ENCODE measurements at places on chromosomes 13 and 19.

DNA sequence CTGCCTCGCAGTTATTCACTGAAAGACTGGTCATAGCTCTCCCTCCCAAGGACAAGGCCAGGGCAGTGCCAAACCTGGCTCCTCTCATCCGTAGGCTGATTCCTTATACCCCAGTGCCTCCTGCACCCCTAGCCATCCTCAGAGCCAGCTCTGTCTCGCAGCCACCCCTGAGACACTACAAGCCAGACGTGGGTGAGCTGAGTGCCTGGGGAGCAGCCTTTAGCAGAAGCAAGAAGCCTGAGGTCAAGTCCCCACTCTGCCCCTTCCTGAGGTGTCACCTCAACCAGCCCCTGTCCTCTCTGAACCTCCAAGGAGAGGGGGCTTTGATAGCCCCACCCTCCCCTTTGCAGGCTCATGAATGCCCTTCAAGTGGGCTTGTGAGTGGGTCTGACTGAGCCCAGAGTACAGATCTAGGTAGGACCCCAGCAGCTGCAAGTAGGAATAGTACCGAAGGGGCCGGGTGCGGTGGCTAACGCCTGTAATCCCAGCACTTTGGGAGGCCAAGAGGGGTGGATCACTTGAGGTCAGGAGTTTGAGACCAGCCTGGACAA, 14.8 kb upstream of the AKAP8L start:
- no peak for DNase-seq

- DNase-seq: no peak
Observed at GRCh38 chr19:20067943-20068342, 9.9 kb upstream of the ZNF90 start.

DNA sequence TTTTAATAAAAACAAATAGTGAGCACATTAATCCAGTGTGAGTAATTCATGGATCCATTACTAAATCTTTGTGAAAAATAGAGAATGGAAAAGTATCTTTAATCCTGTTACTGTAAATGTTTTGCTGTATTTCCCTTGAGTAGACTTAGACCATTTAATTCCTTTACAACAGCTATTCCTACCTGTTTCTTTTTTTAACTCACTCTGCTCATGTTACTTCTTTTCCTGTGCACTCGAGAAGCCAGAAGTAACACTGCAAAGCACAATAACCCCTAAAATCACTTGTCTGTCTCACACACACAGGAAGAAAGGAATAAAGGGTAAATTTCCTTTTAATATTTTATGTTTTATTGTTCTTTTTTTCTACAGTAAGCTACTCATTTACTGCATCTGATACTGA, 244.3 kb downstream of the SHISA2 start:
- no peak for DNase-seq

GRCh38 chr19:38634757-38635482, 12.5 kb upstream of the ACTN4 start:
- peak; percentile 35 for DNase-seq

- no peak for DNase-seq
Observed at GRCh38 chr13:83452292-83452950, 429.9 kb downstream of the SLITRK1 start.

DNA sequence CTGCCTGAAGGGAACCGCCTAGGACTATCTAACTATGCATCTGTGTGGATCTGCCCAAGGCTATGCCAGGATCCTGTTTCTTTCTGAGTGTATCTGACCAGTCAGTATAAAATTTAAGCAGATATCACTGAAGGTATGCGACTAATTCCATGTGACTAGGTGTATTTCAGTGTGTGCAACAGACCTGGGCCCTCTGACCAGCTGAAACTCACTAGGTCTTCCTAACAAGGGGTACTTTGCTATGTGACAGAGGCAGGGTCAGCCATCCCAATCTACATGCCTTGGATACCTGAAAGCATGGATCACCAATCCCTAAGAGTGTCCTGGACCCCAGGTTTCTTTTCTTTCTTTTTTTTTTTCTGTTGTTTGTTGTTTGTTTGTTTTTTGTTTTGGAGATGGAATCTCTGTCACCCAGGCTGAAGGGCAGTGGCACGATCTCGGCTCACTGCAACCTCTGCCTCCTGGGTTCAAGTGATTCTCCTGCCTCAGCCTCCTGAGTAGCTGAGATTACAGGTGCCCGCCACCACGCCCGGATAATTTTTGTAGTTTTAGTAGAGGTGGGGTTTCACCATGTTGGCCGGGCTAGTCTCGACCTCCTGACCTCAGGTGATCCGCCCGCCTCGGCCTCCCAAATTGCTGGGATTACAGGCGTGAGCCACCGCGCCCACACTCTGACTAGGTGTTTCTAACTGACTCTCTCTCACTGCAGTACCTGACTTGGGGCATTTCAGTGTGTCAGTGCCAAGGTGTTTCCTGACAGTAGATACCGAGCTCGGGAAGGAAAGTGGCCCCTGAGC, 43.5 kb downstream of the FCGBP start:
- no peak for DNase-seq

DNA sequence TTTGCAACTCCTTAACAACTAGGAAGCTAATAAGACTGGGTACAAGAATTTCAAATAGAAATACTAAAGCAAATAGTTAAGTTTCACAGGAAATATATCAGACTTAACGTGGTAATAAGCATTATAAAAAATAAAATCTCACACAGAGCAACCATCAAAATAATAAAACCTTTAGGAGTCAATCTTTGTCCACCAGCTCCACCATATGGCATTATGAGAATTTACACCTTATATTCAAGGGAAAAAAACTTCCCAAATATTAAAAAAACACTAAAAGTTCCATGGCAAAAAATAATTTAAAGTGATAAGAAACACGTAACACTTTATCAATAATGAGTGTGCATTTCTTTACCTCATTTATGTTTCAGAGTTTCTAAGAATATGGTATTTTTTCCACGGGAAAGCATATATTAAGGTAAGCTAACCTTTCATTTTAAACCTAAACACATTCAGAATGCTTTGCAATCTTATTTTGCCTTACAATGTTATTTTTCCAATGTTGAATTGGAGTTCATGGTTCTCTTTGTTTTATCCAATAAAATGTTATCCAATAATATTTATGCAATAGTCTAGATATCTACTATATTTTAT, 423.2 kb upstream of the SGCG start:
- no peak for DNase-seq

- no peak for DNase-seq
Observed at GRCh38 chr13:102704238-102705058, 9.6 kb upstream of the METTL21C start.

DNA sequence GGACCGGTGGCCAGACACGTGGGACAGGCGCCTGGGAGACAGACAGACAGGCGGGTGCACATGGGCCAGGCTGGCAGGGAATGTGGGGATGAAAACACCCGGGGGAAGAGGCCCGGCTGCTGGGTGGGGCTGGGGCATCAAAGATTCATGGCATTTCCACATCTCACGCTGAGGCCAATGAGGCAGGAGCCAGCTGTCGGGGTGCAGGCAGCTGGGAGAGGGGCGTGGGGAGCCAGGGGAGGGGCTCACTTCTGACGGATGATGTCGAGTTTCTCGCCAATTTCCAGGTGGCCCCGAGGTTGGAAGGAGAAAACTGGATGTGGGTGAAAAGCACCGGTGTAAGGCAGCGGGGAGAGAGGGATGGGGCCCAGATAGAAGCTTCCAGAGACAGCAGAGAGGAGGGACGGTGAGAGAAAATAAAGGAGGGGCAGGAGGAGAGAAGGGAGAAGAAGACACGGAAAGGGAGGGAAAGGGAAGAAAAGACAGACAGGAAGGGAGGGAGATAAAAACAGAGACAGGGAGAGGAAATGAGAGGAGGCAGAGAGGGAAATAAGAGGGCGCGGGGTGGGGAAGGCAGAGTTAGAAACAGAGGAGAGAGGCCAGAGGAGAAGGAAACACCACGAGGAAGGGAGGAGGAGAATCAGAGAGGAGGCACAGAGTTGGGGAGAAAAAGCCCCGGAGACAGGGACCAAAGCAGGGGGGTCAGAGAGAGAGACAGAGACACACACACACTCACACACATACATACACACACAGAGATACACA, 8.0 kb upstream of the CCER2 start:
- no peak for DNase-seq

DNA sequence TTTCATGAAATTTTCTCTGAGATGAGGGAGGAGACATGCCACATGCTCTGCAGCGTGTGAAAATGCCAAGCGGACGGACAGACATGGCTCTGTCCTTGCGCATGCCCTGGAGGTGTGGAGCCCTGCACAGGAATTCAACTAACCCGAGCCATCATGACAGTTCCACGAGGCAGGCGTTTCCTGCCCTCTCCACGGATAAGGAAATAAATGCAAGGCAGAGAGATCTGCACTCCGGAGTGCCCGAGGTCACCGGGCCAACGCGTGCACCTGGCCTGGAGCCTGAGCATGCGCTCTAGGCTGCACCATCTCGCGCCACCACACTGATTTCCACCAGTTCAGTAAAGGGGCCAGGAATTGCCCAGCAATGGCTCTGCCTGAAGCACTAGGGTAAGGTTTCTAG, 298.2 kb downstream of the MYO16 start:
- no peak for DNase-seq

- DNase-seq: no peak
Observed at GRCh38 chr19:30029721-30030510, 87.9 kb downstream of the URI1 start.

DNA sequence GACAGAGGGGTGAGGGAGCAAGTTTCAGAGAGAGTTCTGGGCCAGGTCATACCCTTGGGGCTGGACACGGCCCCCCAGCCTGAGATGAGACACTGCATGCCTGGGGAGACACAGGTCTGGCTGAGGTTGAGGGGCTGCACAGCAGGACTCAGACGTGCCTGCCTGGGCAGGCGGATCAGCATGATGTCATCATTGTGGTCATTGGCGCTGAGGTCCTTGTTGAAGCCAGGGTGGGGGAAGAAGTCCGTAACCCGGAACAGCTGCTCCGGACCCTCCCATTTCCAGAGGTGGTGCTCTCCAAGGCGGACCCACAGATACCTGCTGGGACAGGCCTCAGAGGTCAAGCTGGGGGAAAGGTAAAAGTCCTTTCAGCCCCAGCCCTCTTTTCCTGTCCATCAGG, 5.0 kb upstream of the KLK8 start:
- no peak for DNase-seq

DNA sequence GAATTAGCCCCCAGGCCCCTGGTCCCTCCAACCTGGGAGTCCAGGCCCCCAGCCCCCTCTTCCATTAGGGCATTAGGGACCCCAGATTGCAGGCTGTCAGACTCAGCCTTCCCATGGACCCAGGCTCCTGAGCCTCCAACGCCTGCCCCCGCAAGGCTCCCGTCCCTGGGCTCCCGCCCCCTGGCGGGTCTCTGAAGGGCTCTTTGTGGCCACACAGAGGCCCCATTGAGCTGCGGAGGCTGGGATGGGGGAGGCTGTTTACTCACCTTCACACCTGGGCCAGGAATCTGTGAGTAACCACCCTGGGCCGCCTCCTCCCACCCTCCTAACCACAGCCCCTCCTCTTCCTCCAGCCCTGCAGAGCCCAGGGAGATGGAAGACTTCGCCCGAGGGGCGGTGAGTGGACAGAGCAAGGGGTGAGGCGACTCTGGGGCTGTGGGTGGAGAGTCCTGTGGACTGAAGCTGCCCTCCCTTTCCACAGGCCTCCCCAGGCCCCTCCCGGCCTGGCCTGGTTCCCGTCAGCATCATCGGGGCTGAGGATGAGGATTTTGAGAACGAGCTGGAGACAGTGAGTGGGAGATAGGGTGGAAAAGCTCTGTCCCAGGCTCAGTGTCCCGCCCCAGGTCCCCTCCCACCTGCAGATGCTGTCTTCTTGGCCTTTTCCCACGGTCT, 4.9 kb downstream of the ARHGEF1 start:
- DNase-seq: peak; percentile 85

GRCh38 chr19:8120636-8121480, 28.5 kb downstream of the FBN3 start:
- no peak for DNase-seq

GRCh38 chr19:6632002-6632621, 37.8 kb downstream of the TNFSF14 start:
- DNase-seq: peak; percentile 69

DNA sequence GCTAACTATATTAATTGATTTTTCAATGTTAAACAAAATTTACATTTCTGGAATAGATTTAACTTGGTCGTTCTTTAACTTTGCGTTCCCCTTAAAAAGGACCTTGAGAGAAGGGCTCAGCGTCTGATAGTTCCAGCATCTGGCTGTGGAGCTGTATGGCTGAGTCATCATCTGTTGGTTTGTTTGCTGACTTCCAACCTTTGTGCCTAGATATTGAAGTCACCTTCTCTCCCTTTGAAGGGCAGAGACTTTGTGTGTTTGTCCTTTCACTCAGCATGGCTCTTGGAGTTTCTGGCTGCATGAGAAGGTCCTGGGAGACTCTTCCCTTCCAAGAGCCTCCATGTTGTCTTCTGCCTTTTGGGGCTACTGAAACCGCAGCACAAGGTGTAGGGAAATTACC, 16.6 kb upstream of the IRS2 start:
- no peak for DNase-seq

- no peak for DNase-seq
Observed at GRCh38 chr19:32935629-32936028, 36.1 kb downstream of the CEP89 start.

DNA sequence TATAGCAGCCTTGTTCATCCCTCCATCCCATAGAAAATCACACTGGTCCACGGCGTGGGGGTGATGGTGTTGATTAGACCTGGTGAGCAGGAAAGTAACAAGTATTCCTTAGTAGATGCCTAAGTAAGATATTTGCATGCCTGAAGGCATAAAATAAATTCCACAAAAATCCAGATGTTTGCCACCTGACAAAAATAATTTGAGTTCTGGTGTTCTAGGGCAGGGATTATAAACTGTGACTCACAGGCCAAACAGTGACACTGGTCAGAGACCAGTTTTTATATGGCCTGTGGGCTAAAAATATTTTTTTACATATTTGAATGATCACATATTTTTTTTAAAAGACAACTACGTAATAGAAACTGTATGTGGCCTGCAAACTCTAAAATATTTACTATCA, 310.7 kb downstream of the RFC3 start:
- no peak for DNase-seq

DNA sequence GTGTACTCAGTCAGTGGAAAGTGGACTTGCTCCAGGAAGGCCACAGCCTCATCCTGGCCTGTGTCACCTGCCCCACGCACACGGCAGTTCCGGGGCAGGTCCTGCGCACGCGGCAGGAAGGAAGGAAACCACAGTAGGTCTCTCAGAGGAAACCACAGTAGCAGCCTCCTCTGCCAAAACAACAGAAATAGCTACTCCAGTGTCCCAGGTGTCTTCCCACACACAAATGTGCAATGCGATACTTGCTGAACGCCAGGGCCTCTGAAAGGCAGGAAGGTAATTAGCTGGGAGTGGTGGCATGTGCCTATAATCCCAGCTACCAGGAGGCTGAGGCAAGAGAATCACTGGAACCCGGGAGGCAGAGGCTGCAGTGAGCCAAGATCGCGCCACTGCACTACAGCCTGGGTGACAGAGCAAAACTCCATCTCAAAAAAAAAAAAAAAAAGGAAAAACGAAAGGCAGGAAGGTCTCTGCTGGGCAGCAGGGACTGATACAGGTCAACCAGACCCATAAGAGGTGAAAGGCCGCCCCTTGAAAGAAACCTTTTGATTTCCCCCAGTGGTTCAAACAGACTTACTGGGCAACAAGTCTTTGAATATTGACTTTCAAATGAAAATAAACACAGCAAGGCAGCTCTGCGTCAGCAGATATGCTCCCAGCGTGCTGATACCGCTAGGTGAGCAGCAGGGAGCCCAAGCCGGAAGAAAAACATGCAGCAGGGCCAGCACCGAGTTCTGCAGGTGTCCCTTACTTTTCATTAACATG, 49.5 kb downstream of the CRYL1 start:
- DNase-seq: peak; percentile 66

- no peak for DNase-seq
Observed at GRCh38 chr13:50320271-50320862, 305.1 kb downstream of the KCNRG start.

Data from T-cell (primary cell).